ENCODE measurements at places on chromosomes 13 and 19. TPM values are rescaled to one million over a fixed set of nuclear protein-coding genes. Genes with fewer than 3 reads are reported as not detected.

Gene NOTCH3
- total RNA-seq = 423 TPM

Gene ZNF578
- total RNA-seq = 3.8 TPM

Gene C19orf81
- total RNA-seq = not detected

GRCh38 chr13:111893071-111893606, 173.8 kb upstream of the SOX1 start:
- DNase-seq = no peak

GRCh38 chr19:47499863-47500830, 14.7 kb downstream of the NAPA start:
- no peak for DNase-seq

GRCh38 chr13:66969291-66969690, 260.8 kb downstream of the PCDH9 start:
- DNase-seq = no peak

GRCh38 chr19:30879225-30879624, 470.0 kb downstream of the TSHZ3 start:
- DNase-seq = no peak

DNA sequence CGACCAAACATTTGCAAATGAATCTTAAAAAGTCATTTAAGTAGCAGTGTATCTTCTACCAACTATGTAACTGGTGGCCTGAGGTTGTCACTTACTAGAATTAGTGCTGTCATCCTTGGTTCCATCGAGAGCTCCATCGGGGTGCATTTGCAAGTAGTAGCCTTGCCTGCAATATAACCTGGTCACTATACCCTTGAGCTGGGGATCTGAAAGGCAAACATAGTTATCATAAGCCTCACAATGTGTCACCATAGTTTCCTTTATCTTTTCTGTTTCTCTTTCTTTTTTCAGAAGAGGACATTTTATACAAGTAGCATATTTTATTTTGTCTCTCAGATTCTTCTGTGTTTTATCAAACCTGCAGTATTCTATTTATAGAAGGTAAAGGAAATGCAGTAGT, 422.6 kb downstream of the ITGBL1 start:
- no peak for DNase-seq

- no peak for DNase-seq
These were observed 45.6 kb downstream of the LHFPL6 start for GRCh38 chr13:39557285-39557955.

All from aorta (tissue), 5 donors.